Stimulated activated CD4-positive, alpha-beta T cell treated with anti-CD3 and anti-CD28 coated beads, Interleukin-1b, Interleukin-23, amount 100 ng/mL, for 4 hours (primary cell): ENCODE measurements at places on chromosomes 3 and 15.
A peak's percentile ranks its signal among the peaks of the same experiment; 100 is the strongest.

DNA sequence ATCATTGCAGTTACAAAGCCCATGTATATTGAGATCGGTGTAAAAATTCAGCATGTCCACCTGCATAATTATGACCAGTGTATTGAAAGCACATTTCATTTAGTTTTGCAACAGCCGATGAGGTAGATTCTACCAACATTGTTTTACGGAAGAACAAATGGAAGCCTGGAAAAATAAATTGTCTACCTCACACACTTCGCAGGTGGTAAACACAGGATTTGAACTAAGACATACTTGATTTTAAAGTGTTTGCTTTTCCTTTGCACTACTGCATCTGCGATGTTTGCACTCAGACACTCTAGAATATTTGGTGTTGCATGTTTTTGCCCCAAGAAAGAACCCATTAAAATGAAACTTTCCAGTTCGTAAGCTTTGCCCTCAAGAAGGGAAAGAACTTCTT lies 148.4 kb downstream of the PGPEP1L start:
- DNase-seq = no peak

GRCh38 chr3:142796823-142797222 lies 73.0 kb downstream of the TRPC1 start:
- DNase-seq = no peak

- DNase-seq = no peak
These were observed 68.1 kb downstream of the TM4SF4 start for GRCh38 chr3:149542375-149543312.

- DNase-seq = no peak
These were observed 78.5 kb downstream of the PPARG start for GRCh38 chr3:12367346-12367745.

DNA sequence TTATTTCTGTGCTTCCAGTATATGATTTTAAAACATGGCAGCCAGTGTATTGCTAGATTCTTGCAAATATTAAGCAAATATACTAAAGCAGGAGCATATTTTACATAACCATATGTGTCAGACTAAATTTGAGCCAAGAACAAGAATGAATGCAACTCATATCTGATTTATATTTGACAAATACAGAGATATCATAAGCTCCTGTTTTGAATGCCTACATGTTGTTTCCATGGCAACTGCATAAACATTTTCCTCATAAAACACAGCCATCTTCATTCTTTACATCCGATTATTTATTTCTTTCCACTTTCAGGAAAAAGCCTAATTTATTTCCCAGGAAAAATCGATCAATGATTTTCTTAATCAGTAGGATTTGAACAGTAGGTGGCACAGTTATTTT lies 172.2 kb upstream of the TSPAN3 start:
- DNase-seq = no peak

- DNase-seq = no peak
These were observed 349.4 kb upstream of the DCBLD2 start for GRCh38 chr3:99250821-99251355.

DNA sequence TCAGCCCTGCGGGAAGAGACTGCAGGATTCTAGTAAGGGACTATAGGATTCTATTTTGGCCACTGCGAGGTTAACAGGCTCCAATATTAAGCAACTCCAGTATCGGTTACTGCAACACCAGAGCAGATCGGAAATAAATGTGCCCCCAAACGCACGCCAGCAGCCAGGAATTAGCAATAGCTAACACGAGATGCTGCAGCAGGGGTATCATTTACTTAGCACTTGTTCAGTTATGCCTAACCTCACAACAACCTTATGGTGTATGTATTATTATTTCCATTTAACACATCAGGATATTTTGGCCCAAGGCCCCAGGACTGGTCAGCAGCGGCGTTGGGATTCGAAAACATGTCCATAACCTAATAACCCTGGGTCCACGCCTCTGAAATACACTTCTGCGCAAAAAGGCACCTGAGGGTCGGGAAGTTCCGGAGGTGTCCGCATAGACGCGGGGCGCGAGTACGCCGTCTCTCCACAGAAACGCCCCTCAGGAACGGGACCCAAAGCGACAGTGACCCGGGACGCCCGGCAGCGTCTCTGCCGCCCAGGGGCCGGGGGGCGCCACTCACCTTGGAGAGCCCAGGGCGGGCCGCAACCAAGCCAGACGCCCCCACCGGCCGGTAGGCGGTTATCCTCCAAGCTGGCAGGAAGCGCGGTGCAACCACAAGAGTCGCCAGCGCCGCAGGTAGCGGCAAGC lies 681 bp downstream of the PIK3CB start:
- DNase-seq = peak; percentile 38

DNA sequence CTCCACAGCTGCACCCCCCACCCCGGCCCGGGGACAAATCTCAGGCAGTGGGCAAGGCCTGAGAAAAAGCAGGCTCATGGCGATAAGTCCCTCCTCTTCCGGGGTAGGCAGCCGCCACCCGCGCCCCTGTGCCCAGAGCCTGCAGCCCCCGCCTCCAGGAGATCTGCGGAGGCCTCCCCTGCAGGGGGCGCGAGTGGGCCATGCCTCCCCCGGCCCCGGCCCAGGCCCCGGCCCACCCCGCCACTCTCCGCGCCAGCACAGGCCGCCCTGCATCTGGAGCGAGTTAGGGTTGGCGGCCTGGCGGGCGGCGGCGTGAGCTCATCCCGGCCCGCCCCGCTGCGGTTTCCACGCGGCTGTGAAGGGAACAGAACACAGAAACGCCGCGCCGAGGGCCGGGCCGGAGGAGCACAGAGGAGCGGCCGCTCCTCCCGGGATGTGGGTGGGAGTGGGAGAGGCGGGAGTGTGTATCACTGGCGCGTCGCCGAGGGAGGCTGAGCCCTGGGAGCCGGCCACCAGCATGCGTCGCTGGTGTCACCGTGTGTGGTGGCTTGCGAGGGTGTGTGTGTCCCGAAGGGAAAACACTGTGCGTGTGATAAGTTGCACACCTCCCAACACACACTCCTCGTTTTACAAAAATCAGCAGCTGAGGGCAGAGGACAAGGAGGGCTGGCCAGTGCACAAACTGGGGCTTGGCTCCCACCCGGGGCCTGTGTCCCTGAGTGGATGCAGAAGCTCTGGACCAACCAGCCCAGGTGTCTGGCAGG lies 17.2 kb downstream of the MYL3 start:
- peak; percentile 66 for DNase-seq

DNA sequence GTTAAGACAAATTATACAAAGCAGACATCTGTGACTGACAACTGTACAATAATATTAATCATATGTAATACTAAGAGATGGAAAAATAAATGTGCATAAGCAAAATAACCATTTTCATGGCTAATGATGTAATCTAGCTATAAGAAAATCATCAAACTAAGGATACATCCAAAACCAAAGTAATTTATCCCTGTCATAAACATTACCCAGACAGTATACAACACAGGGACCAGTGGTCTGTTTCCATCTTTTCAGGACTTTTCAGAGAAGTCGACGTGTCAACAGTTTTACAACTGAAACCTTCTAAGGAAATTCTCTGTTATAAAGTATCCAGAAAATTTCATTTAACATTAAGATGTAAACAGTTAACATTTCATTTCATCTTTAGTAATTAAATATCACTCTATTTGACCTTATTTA lies 11.0 kb downstream of the THBS1 start:
- DNase-seq = no peak

GRCh38 chr3:64600246-64600950 lies 87.4 kb downstream of the ADAMTS9 start:
- DNase-seq = no peak

- no peak for DNase-seq
These were observed 25.4 kb downstream of the PDCD6IP start for GRCh38 chr3:33823821-33824220.

GRCh38 chr3:16961621-16962205 lies 77.0 kb downstream of the PLCL2 start:
- DNase-seq = no peak

DNA sequence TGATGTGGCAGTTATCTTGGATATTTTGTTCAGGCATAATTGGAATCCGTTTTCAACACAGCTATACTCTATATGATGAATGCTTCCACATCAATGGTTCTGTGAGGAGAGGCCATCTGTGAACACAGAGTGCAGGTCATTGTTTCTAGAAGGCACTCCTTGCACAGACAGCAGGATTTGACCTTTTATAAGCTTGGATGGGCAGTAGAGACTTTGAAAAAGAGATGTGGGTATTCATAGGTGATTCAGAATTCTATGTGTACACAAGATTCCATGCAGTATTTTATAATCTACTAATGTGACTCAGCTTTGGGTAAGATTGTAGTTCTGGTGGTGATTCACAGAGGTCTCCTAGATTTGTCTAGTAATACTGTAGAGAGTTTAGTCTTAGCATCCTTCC lies 12.5 kb downstream of the ARPP21 start:
- no peak for DNase-seq

DNA sequence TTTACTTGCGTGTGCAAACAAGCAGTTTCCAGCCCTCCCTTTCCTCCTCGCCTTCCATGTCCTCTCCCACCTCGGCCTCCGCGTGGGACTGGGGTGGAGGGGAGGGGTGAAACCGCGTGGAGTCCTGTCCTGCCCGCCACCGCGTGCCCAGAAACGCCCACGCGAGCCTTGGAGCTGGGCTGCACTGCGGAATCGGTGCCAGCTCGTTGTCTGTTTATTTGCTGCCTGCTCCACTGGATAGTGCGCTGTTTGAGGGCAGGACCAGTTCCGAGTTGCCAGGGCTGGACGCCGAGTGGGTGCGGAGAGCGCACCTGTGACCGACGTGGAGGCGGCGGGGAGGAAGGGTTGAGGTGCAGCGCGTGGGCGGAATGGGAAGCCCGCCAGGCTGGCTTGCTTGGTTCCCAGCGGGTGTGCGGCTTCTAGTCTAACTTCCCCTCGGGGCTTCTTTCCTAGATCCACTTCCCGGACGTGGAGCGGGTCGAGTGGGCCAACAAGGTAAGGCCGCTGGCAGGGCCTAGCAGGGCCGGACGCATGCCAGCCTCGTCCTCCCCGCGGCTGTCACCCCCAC lies 17.3 kb downstream of the ESYT3 start:
- DNase-seq = no peak

DNA sequence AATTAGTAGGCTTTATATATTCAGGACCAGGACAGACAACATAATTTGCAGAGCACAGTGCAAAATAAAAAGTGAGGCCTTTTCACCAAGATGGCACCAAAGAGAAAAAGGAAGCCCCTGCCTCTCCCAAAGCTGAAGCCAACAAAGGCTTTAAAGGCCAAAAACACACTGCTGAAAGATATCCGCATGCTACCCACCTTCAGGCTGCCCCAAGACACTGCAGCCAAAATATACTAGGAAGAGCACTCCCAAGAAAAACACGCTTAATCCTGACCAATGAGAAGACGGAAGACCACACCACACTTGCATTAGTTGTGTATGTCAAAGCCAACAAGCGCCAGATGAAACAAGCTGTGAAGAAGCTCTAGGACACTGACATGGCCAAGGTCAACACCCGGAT lies 38.0 kb downstream of the PIK3CB start:
- DNase-seq = no peak

- DNase-seq = no peak
These were observed 67.6 kb upstream of the ETV5 start for GRCh38 chr3:186176373-186176990.

GRCh38 chr3:30702828-30703397 lies 96.5 kb downstream of the TGFBR2 start:
- DNase-seq = no peak

GRCh38 chr3:159266779-159267178 lies 464.9 kb downstream of the MFSD1 start:
- no peak for DNase-seq

- DNase-seq = no peak
These were observed 40.9 kb upstream of the PIK3R4 start for GRCh38 chr3:130787422-130788068.

- DNase-seq = no peak
These were observed 160.6 kb upstream of the IQSEC1 start for GRCh38 chr3:13233487-13234485.

DNA sequence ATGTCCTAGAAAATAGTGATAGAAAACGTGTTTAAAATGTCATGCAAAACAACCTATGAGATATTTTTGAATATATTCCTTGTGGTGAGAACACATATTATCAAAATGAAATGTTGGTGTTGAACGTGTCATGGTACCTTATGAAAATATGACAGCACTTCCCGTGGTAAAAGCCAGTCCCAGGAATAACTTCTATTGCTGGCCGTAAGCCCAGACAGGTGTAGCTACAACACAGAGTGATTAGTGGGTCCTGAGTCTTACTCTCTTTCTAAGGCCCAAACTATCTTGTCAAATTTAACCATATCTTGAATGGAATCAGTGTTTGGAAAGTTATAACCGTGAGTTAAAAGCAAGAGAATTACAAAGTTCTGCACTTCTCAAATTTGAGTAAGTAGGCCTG lies 24.1 kb downstream of the RARB start:
- DNase-seq = no peak

- no peak for DNase-seq
These were observed 34.0 kb downstream of the SPTSSB start for GRCh38 chr3:161337311-161337710.

GRCh38 chr3:58084166-58084565 lies 75.9 kb downstream of the FLNB start:
- DNase-seq = no peak

GRCh38 chr15:52181938-52182780 lies 9.0 kb downstream of the GNB5 start:
- DNase-seq = no peak

GRCh38 chr3:119238363-119238762 lies 2.3 kb downstream of the B4GALT4 start:
- no peak for DNase-seq

- DNase-seq = no peak
These were observed 453.7 kb downstream of the FGF12 start for GRCh38 chr3:192273697-192274010.

DNA sequence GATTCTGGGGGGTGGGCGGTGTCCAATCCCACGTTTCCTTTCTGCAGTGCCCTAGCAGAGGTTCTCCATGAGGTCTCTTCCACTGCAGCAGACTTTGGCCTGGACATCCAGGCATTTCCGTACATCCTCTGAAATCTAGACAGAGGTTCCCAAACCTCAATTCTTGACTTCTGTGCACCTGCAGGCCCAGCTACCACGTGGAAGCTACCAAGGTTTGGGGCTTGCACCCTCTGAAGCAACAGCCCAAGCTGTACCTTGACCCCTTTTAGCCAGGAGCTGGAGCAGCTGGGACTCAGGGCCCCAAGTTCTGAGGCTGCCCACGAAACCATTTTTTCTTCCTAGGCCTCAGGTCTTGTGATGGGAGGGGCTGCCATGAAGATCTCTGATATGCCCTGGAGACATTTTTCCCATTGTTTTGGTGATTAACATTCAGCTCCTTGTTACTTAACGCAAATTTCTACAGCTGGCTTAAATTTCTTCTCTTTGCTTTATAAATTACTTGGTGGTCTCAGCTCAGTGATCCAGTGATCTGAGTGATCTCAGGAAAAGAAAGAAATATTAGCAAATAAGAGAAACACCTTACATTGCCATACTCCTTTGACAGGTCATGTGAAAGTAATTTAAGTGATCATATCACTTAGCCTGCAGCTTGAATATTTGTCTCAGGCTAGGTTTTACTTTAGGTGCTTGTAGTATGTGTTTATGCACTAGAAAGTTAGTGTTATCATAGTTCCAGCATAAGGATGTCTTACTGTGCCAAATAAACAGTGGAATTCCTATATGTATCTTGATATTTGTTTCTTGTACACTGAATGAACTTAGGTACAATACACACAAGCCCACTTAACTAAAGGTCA lies 3.0 kb downstream of the SNAP23 start:
- no peak for DNase-seq

GRCh38 chr3:192840143-192840836 lies 77.4 kb downstream of the MB21D2 start:
- no peak for DNase-seq

GRCh38 chr3:34106879-34107278 lies 308.4 kb downstream of the PDCD6IP start:
- no peak for DNase-seq

- no peak for DNase-seq
These were observed 803.7 kb upstream of the ARRDC4 start for GRCh38 chr15:97156739-97157265.

GRCh38 chr3:122661633-122662032 lies 19.0 kb upstream of the PARP14 start:
- no peak for DNase-seq
